Activated T-cell treated with anti-CD3 and anti-CD28 coated beads for 24 hours (primary cell): ENCODE measurements at places on chromosomes 4 and X.

DNA sequence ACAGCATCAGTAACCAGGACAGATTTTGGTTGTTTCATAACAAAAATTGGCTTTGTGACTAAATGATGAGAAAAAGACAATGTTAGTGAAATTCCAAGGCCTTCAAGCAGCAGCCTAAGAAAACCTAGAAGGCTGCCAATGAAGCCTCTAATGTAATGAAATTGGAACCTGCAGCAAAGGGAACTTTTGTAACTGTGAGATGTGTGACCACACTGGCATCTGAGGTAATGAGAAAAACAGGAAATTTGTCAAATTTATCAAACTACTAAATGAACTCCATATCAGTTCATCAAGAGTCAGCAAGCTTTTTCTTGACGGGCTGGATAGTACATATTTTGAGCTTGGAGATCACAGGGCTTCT, 30.4 kb upstream of the EMCN start:
- no peak for DNase-seq

DNA sequence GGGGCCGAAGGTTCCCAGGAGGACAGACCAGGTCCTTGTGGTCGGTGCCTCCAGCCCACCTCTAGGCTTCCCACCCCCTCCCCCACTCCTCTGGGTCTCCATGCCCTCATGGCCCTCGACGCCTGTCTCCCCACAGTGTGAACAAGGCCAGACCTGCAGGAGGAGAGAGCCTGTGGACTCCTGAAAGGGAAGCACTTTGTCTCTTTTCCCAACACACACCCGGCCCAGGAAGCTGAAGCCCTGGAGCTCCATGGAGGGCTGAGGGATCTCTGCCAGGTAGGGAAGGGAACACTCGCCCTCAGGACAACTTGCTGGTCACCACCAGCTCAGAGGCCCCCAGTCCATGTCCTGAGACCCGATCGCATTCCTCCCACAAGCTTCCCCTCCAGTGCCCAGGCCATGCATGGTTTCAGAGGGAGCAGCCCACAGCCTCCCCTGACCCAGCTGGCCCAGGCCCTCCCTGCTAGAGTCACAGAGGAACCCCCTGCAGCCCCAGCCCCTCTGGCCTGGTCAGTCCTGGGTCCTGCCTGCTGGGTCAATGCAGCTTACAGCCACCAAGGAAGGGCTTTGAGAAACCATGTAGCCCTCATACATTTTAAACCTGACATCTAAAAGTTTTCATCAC, 60.8 kb downstream of the ABLIM2 start:
- no peak for DNase-seq

DNA sequence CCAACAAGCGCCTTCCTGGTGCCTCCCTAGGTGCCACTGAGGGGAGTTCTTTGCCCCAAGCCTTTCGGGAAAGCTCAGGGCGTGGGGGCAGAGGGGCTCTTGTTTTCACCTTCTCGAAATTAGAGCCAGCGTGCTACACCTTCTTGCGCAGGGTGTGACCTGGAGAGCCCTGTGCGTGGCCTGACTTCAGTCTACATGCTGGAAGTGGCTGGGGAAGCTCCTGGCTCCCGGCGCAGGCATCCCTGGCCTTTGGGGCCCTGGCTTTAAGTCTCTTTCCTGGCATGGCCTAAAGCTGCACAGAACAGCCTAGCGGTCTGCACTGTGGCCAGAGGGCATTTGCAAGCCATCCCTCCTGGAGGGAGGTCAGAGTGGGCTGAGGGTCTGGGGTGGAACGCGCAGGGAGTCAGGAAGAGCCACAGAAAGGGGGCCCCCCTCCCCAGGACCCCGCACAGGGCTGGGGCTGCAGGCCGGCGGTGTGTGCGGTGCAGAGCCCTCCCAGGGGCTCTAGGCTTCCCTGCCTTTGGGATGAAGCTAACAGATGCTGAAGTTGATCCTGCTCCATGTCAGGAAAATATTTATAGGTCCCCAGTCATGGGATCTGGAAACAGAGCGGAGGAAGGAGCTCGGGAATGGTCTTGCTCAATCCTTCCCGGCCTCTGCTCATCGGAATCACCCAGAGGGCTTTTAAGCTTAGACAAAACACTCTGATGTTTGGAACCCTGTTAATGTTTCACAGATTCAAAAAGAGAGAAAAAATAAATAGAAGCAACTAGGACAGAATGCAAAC, 781 bp upstream of the SPON2 start:
- DNase-seq = no peak

- no peak for DNase-seq
These were observed 4.2 kb upstream of the AKAP17A start for GRCh38 chrX:1587161-1587560.

- DNase-seq = no peak
These were observed 6.8 kb upstream of the XAGE3 start for GRCh38 chrX:52874661-52875060.

DNA sequence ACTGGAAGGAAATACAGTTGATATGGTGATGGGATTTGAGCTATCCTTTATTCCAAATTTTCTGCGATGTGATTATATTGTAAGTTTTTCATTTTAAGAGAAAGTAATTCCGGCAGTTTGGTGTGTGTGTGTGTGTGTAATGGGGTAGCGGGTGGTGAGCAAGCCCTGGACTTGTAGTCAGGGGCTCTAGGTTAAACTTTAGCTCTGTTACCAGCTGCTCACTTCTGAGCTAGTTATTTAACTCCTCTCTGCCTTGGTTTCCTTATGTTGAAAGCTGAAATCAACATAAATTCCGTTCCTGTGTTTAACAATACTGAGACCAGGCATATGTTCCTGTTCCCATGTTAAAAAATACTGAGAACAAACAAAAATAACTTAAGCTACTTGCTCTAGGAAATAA, 174.1 kb upstream of the CASK start:
- DNase-seq = no peak
